ENCODE measurements at places on chromosomes 1 and 21.

DNA sequence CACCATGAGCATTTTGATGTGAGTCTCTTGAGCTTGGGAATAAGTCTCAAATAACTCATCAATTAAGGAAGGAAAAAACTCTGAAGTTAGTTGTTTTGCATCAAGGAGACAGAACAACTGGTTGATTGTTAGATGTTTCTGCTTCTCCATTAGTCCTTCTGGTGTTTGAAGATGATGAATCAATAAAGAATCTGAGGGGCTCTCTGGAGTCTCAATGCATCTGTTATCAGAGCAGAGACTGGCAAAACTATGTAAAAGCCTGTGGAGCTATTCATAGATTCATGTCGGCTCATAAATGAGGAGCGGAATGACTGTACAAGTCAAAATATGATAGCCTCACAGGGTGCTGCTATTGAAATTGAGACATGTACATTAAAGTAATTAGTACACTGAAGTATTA lies 73.3 kb upstream of the ZC3H11B start:
- DNase-seq, result no peak

DNA sequence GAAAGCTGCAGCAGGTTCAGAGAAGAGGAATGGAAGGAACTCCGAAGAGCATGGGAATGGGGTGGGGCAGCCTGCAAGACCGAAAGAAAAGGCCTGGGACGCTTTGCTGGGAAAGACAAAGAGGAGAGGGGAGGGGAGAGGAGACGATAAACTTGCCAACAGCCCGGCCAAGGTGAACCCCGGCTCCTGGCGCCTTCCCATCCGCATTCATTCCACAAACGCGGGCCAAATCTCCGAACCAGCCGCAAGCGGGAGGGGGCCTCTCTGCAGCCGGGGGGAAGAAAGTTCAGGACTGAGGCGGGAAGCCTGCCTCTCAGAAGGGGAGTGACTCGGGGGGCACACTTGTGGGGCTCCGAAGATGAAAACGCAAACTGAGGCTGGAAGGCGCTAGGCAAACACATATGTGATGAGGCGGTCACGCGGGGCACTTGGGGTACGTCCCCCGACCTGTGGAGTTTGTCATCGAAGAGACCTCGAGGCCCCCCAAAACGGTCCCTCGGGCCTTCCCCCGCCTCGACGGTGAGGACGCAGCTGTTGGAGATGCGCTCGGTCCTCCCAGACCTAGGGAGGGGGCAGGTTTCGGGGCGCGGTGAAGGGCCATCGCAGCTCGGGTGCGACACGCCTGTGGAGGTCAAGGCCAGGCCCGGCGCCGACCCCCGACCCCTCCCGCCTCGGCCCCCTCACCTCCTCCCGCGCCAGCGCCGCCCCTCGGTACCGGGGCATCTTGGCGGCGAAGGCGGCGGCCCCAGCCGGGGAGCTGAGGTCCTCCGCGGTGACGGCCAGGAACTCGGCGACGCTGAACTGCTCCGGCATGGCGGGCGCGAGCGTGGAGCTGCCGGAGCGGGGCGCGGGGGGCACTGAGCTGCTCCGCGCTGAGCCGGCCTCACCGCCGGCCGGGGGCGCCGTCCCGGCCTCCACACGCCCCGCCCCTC lies at the start of gene ASAP3:
Gene ASAP3 (minus strand): TSS at position 859 of the 932 bp plus-strand sequence. CDS start 46 bp downstream, at position 813.
- no peak for DNase-seq

DNA sequence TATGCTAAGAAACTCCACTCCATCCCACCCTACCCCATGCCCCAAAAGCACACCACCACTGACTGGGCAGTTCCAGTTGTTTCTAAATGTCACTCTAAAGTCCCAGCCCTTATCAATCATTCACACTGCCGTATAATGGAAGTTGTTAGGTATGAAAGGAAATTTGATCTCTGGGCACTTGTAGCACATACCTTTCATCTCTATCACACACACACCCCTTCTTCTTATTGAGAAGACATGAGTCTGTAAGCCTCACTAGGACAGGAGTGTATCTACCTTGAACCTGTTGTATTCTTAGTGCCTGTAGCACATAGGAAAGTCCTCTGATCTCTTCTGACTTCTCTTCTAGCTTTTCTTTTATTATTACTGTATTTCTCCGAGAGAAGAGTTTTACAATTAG lies 22.3 kb upstream of the DHX9 start:
- DNase-seq, result no peak

- no peak for DNase-seq
Observed at GRCh38 chr1:171350594-171350993, 36.6 kb downstream of the FMO4 start.

DNA sequence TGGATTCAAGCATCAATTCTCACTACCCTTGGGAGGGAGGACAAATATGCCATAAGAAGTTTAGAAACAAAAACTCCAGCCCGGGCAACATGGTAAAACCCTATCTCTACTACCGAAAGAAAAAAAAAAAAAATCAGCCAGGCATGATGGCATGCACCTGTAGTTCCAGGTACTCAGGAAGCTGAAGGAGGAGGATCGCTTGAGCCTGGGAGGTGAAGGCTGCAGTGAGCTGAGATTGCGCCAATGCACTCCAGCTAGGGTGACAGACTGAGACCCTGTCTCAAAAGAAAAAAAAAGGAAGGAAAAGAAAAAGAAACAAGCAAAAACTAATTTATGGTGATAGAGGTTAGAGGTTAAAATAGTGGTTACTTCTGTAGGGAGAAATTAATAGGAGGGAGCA lies 9.6 kb downstream of the ZNF644 start:
- DNase-seq, result no peak

DNA sequence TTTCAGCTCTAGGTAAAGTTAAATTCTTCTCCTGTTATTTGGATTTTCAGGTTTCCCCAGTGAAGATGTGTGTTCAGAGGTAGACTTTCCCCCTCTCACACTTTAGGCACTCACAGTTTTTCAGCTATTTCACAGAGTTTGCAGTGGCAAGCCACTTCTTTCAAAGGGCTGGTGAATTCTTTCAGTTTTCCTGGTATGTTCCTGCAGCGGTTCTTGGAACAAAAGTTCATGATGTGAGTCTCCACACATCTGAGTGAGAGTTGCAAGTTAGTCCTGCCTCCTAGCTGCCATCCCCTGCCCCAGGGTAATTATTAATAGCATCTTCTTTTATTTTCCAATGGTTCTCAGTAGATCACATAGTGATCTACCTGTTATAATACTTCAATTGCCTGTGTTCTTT lies 27.3 kb upstream of the CD84 start:
- no peak for DNase-seq

DNA sequence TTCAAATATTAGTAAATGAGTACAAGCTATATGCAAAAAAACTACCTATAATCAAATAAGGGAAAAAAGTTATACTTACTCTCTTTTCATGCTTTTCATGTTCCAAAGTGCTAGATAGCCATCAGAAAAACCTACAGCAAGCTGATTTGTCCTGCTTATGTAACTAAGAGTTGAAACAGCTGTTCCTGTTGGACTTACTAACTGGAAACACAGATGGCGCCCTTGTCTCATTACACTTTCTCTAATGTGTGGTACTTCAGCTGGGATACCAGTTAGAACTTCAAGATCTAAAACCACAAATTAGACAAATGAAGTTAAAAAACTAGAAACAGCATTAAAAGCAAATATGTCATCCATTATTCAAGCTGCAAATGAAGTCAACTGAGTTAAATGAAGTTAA lies 24.3 kb downstream of the AHCTF1 start:
- no peak for DNase-seq

- DNase-seq, result no peak
Observed at GRCh38 chr1:244183037-244183436, 132.0 kb downstream of the ZBTB18 start.

DNA sequence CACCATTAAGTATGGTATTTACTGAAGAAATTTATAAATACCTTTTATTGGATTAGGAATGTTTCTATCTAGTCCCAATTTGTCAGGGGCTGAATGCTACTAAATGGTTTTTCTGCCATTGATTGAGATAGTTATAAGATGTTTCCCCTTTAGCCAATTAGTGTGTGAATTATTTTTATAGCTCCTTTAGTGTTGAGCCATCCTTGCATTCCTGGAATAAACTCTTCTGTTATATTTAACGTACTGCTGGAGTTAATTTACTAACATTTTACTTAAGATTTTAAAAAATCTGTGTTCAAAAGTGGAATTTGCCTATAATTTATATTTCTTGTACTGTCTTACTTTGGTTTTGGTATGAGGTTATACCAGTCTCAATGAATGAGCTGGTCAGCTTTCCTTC lies 25.4 kb upstream of the LRRC3 start:
- DNase-seq, result no peak

GRCh38 chr1:183327434-183328290 lies 90.5 kb downstream of the NMNAT2 start:
- no peak for DNase-seq

- DNase-seq, result no peak
Observed at GRCh38 chr1:233928123-233928522, 23.6 kb downstream of the SLC35F3 start.

- DNase-seq, result no peak
Observed at GRCh38 chr1:218565377-218565776, 220.2 kb downstream of the TGFB2 start.

GRCh38 chr21:42455196-42455595 lies 40.8 kb downstream of the RSPH1 start:
- no peak for DNase-seq

GRCh38 chr21:33490991-33491372 lies 534 bp downstream of the DNAJC28 start:
- DNase-seq, result no peak

DNA sequence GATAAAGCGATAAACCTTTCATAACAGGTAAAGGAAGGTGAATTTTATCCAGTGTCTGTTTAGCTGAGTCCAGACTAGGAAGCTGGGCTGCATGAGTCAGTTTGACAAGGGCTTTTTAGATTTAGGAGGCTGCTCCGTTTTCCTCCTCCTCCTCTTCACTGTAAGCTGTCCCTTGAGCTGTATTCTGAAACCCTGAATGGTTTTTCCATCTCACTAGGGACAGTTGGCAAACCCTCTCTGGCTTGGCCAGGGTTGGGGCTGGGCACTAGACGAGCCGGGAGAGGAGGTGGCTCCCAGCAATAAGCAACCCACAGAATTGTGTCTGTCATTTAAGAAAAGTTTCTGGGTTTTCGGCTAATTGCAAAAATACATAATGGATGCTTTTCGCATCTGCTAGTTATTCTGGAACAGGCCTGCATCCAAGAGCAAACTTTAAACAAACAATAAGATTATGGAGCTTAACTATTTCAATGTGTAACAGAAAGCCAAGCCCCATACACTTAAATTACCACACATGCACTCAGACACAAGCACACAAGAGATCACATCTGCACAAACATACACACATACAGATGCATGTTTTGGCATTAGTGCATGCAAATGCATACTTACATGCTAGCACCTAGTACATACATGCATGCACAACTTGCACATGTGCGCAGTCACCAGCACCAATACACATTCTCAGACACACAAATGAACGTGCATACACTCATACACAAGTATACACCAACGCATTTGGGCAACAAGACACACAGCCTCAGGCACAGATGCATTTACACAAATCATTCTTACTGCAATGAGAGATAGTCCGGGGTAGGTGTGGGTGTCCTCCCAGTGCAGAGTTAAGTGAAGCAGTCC lies 27.8 kb upstream of the FOXE3 start:
- no peak for DNase-seq

DNA sequence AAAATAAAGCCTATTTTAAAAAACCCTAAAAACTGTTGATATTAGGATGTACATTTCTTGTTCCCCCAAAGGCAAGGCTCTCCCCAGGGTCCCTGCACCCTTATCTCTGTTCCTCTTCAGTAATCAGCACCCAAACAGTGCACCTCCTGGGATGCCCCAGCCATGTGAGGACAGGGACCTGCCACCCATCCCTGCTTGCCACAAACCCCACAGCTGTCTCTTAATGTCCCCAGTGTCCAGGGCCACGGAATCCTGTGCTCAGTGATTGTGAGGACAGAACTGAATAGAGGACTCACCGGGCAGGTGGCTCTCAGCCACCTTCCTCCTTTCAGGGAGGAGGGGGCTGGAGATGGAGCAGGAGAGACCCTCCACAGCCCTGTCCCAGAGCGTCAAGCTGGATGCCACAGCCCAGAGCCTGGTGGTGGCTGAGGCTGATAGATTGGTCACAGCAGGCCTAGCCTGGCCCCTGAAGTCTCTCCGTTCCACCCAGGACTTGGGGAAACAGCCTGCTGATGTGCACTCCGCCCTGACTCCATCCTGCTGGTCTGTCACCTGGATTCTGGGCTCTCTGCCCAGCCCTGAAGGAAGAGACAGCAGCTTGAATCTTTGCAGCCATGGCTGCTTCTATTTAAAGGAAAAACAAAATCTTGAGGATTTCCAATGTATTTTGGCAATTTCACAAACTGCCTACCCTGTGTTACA lies 23.1 kb downstream of the RNF187 start:
- no peak for DNase-seq

DNA sequence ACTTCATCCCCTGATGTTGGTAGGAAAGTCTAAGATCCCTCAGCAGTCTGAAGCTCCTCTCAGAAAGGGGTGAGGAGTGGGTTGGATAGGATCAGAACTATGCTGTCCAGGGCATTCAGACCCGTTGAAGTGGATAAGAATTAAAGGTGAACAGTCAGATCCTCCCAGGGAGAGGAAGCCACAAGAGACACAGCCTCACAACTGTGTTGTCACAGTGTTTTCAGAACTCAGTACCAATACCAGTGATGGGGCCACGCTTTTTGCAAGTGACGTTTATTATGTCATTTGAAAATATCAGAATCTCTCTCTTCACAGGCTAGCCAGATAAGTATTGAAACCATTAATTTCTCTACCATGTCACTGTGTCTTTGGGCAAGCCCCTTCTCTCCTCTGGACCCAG lies 15.4 kb upstream of the EPS15 start:
- DNase-seq, result no peak

DNA sequence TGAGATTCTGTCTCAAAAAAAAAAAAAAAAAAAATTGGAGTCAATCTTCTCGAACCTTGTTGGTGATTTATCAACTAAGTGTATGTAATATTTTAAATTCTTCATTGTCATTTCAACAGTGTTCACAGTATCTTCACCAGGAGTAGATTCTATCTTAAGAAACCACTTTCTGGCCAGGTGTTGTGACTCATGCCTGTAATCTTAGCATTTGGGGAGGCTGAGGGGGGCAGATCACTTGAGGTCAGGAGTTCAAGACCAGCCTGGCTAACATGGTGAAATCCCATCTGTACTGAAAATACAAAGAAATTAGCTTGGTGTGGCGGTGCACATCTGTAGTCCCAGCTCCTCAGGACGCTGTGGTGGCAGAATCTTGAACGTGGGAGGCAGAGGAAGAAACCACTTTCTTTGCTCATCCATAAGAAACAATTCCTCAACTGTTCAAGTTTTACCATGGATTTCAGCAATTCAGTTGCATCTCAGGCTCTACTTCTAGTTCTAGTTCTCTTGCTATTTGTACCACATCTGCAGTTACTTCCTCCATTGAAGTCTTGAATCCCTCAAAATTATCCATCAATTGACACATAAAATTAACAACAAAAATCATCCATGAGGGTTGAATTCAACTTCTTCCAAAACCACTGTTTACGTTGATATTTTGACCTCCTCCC lies 30.4 kb upstream of the EYA3 start:
- DNase-seq, result no peak

- no peak for DNase-seq
Observed at GRCh38 chr1:97461782-97462181, 459.1 kb downstream of the DPYD start.

DNA sequence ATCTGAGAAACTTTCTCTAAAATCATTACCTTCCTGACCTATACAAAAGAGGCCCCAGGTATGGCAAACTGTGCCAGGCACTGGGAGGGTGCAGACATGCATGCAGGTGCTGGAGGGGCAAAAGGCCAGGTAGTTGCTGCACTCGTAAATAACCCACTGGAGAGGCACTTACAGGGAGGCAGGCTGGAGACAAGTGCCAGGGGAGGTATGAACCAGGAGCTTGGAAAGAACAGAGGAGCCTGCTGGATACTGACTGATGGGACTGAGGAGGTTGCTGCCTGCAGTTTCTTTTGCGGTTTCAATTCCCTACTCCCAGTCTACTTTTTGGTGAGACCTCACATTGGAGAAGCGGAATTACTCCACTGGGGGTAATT lies 113.9 kb downstream of the DSCAM start:
- DNase-seq, result no peak

All from stimulated activated CD4-positive, alpha-beta T cell treated with anti-CD3 and anti-CD28 coated beads, TNF-alpha, amount 100 ng/mL, for 1 hour (primary cell).